ENCODE measurements at places on chromosomes 1 and 21.
A peak's percentile ranks its signal among the peaks of the same experiment; 100 is the strongest.

DNA sequence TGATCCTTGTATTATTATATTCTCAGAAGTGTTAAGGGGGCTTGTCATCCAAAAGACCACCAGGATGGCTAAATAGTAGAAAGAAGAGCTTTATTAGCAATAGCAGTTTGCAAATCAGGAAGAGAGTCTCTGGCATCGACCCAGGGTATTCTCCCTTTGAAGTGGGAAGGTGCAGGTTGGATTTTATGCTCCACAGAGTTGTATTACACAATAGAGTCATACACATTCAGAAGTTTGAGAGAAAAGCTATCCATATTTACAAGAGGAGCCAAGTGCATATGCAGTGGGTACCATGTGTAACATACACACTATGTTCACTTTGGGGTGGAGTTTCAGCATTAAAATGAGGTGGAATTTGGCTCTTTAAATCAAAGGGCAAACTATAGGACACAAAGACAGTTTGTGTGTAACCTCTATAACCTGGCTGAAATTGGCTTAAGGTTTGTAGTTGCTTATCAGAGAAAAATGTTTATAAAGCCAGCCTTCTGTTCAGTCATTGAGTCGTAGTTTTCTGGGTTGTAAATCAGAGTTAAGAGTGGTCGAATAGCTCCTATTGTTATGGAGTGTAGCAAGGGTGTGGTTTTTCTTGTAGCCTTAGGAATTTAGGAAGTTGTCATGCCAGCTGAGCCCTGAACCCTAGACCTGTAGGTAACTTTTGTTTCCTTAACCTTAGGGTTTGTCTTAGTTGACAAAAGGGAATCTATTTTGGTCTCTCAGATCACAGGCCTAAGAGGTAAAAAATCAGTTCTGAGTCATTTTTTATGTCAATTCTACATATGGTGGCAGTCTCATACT, 125.3 kb downstream of the DNM3 start:
- no peak for DNase-seq

GRCh38 chr1:38098101-38098847, 51.7 kb upstream of the POU3F1 start:
- no peak for DNase-seq

DNA sequence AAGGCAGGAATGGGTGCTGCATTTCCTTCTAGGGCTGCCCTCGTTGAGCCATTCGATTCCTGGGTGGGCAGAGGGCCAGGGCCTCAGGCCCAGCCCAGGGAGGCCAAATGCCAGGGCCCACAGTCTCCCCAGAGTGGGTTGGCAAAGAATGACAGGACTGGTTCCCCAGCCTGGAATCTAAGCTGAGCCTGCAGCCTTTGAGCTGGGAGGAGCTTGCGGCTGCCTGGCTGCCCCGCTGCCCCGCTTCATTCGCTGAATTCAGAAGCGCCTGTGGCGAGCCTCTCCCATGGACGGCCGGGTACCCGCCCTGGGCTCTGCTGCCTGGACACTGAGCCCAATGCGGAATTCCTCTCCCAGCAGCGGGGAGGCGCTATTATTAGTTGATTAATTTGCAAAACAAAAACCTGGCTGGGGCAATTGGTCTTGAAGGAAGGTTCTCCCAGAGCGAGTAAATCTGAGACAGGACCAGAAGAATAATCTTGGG, 32.3 kb upstream of the TARDBP start:
- peak; percentile 96 for DNase-seq

DNA sequence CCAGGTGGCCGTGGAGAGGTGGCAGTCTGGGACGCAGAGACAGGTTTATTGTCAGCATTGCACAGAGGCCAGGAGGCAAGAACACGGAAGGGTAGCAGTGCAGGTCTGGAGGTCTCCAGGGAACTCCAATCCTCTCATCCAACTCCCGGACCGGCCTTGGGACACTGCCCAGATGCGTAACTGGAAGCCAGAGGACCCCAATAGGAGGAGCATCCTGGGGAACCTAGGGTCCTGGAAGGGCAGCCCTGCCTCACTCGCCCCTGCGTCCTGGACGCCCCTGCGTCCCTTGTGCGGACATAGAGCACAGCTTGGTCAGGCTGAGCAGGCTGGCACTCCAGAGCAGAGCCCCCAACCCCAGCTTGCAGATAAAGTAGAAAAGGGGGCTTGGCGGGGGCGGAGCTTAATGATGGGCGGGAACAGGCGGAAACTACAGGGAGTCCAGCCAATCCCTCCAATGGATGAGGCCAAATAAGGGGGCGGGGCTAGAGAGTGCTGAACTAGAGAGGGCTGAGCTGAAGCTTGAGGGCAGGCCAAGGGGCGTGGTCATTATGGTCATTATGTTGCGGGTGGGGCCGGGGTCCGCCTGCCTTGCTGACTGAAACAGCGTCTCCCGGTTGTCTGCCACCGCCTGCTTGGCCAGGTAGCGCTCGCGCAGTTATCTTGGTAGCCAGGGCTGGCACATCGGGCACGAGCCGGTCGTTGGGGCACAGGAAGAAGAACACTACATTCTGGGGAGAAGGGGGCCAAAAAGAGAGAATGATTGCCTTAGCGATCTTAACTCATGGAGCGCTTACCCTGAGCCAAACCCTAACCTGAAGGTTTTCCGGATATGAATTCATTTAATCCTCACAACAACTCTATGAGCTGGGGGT, 3.7 kb upstream of the ARHGEF19 start:
- peak; percentile 75 for DNase-seq

GRCh38 chr1:70376196-70376595, 21.7 kb upstream of the ANKRD13C start:
- DNase-seq: no peak

GRCh38 chr1:50349242-50349565, 74.0 kb downstream of the DMRTA2 start:
- no peak for DNase-seq

DNA sequence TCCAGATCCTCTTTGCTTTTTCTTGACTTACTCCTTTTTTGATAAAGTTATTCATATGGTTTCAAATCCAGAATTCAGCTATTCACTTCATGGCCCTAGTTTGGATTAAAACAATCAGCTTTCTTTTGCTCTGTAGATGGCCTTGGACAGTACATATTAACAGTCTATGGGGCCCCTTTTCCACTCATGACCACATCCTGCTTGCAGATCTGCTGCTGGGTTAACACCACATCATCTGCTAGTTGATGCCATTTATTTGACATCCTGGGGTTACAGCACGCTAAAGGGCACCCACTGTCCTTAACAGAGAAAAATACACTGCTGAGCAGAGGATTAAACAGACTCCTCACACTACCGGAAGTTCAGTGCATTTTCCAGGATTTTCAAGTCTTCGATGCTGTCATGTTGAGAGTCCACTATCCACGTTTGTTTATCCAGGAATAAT, 941 bp upstream of the IFI16 start:
- no peak for DNase-seq

DNA sequence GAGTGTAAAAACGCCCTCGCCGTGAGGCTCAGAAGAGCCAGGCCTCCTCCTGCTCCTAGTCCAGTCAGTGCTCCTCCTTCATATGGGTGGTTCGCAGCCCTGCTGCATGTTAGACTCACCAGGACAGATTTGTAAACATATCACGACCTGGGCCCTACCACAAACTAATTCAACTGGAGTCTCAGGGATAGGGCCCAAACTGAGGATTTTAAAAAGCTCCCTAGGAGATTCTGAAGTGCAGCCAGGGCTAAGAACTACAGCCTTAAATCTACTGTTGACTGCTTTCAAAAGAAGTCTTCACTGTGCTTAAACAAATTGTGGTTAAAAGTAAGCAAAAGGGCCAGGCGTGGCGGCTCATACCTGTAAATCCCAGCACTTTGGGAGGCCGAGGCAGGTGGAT, 57.0 kb downstream of the CAMTA1 start:
- DNase-seq: no peak

- no peak for DNase-seq
Measured at GRCh38 chr1:186188736-186189135, 186.3 kb downstream of the TPR start.

DNA sequence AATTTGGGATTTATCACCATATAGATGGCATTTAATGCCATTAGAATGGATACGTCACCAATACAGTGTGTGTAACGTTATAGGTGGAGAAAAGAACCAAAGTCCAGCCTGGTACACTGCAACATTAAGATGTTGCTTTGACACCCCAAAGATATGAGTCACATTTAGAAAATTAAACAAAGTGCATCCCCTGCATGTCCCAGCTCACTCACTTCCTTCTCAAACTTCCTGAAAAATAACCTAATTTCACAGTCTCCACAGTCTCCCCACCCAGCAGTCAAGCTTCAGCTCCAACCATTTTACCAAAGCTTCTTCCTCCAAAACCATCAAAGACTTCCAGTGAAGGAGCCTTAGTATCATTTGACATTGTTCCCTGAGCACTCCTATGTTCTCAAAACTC, 111.9 kb downstream of the OMA1 start:
- DNase-seq: no peak

- peak; percentile 96 for DNase-seq
Measured at GRCh38 chr1:235069577-235070563, 58.8 kb downstream of the TOMM20 start.

DNA sequence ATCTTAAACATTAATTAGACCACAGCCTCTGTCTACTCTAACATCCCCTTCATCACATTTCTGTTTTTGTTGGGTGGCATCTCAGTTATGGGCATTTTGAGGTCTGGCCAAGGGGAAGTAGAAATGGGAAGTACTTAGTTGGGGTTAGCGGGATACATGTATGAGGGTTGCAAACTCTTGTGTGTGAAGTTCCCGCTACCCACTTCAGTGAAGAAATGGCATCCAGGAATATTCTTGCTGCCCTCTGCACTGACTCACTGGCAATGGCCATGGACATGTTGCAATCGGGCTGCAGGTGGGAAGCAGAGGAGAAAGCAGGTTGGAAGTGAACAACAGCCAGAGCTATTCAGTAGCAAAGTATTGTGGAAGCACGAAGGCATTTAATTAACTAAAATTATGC, 7.4 kb downstream of the CD48 start:
- no peak for DNase-seq

DNA sequence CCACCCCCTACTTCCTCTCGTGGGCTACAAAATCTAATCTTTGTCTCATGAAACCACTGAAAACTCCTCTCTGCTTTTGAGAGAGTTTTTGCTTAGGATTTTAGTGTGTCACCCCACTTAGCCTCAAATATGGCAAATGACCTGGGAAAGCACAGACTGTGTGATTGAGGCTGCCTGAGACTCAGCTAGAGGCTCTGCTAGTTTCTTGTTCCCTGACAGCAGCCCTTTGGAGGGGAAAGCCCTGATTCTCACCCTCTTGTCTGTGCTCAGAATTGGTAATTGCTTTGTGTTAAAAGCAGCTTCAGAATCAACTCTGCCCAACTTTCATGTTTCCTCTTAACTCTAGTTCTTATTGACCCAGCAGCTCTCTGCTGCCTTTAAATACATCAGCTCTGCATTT, 85.6 kb upstream of the ZP4 start:
- no peak for DNase-seq

DNA sequence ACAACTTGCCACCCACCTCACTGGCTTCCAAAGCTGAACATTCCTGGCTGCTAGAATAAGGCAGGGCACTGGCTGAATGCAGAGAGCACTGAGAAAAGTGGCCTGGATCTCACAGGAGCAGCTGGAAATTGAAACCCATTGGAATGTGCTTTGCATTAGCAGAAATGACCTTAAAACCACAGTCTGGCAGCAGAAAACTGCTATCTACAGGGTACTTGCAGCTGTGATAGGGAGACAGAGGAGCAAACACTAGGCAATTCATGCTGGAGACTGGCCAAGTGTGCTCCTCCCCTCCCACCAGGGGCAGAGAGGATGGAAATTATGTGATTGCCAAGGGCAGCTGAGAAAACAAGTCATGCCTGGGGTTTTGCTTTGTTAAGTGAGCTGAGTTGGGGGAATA, 47.2 kb downstream of the HSD3B1 start:
- DNase-seq: peak; percentile 72

DNA sequence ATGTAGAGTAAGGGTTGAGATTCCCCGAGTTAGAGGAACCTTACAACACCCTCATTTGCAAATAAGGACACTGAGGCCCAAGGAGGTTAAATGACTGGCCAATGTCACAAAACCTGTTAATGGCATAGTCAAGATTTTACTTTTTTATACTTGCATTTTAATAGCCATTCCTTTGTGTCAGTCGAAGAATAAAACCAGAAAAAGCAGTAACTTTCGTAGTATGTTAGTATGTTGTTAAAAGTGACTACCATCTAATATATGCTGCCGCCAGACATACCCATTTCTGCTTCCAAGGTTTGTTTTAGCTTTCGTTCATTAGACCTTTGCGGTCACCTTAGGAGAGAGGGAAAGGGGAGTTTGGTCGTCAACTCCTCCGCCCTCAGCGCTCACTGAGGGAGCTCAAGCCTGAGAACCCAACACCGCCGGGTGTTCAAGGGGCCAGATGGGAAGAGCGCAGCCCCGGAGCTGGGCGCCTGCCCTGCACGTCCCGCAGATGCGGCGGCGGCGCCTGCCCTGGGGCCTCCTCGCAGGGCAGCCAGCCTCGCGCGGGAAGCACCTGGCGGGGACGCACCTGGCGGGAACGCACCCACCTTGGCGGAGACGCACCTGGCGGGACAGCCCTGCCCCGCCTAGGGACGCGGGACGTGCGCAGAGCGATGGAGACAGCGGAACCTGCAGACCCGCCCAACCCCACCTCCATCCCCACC, 466 bp downstream of the VPS26C start:
- DNase-seq: peak; percentile 39

DNA sequence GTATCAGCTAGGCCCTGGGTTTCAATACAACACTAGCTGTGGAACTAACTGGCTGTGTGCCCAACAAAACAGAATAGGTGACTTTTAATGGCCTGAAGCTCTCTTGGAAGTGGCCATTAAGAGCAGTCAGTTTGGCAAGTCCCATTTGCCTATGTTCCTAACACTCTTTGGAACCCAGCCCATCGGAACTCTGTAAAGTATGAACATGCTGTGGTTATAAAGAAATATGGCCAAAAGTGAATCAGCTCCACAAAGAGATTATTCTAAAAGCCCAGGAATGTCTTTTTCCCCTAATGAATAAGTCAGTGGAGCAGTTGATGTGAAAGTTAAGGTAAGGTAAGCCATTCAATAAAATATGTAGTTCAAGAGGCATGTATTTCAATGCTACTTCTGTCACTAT, 223.7 kb upstream of the ADAMTS5 start:
- DNase-seq: peak; percentile 35

Data from MG63 (cell line).